ENCODE measurements at places on chromosomes 11 and 22.

DNA sequence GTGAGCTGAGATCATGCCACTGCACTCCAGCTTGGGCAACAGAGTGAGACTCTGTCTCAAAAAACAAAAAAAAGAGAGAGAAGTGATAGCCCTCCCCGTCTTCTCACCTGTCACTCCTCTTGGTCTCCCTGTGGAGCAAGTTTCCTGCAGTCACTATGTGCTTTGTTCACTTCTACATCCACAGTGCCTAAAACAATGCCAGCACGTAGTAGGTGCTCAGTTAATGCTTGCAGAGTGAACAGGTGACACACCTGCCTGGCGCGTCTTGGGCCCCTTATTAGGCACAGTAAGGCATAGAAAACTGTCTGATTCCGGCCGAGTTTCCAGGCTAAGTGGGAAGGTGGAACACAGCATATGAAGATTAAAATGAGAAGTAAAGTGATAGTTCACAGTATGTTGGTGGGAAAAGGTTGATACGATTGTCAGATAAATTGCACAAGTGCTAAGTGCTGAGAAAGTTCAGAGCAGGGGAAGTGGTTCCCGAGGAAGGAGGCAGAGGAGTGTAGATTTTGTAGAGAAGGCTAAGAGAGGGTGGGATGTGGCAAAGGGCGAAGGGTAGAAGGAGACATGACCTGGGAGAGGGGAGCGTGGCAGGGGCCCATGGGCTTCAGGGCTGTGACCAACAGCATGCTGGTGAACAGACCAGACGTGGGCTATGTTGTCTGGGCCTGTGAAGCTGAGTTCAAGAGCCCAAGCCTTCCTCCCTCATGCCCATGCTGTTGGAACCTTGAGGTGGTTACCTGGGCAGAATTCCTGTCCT is 41.9 kb downstream of the BCR start:
- no peak for DNase-seq

DNA sequence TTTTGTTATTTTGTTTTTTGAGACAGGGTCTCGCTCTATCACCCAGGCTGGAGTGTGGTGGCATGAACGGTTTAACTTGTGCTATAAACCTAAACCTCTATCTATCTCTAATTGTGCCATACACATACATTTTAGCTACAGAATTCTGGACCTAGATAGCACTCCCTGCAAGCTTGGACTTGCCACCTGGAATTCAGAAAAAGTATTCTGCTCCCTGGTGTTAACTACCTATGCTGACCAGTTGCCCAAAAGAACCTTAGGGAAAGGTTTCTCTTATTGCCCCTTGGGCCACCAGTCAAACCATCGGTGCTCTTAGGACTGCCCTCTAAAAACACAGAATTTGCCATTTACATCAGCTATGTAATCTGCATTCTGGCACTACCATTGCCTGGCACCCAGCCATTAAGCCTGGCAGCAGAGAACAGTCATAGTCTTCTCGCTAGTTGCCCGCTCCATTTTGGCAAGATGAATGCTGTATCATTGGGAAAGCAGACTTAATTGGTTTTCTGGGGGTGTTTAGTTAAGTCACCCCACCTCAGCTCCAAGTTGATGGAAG is 55.3 kb downstream of the ETS1 start:
- DNase-seq = no peak

- no peak for DNase-seq
These were observed 5.3 kb upstream of the NAP1L4 start for GRCh38 chr11:2997406-2997805.

- DNase-seq = no peak
These were observed 108.8 kb downstream of the TTC28 start for GRCh38 chr22:28570696-28571373.

DNA sequence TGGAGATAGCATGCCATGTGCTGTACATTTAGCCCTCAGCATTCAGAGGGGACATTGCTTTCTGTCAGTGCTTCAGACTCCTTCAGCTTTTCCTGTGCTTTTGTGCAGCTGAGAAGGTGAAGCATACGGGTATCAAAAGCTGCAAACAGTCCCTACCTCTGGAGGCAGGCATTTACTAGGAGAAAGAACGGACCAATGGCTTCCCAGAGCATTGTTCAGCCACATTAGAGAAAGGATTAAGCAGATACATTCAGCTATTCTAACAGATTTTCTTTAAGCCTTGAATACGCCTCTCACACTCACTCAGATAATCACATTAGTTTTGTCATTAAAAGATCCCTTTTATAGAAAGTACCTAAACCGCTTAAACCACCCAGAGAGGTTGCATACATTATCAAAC is 80.7 kb upstream of the FAM181B start:
- no peak for DNase-seq

DNA sequence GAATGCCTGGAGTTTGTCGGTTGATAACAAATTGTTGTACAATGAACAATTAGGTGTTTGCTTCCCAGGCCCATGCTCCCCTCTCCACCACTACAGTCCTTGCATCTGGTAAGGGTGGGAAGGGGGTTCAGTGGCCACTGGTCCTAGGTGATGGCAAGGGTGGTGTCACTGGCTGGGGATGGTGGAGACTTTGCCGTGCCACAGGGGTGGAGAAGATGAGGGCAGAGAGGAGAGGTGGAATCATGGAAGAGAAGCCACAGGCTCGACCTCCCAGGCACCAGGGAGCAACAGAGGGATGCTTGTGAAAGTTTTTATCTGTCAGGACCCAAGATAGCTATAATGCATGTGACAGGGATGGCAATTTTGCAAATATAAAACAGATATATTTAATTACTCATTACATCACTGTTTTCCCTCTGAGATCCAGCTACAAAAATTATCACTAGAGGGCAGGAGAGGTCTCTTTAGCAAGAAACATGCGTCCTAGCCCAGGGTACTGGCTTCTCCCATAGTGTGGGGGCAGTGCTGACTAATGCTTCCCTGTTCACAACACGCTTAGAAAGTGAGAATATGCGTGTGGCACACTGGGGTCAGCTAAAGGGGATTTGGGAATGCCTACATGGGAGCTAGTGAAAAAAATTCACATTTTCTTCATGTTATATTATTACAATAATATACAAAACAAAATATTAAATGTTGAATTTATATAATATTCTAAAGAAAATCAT is 49.0 kb upstream of the AMPD3 start:
- peak; percentile 77 for DNase-seq

- DNase-seq = no peak
These were observed 2.5 kb upstream of the KLHL35 start for GRCh38 chr11:75435571-75435925.

GRCh38 chr11:6237266-6237665 is 1.6 kb upstream of the CNGA4 start:
- no peak for DNase-seq

GRCh38 chr11:123899792-123900191 is 2.2 kb upstream of the OR8D4 start:
- no peak for DNase-seq

- DNase-seq = no peak
These were observed 21.7 kb downstream of the GRAMD4 start for GRCh38 chr22:46641811-46642266.

GRCh38 chr22:33747576-33748180 is 172.6 kb downstream of the LARGE1 start:
- DNase-seq = no peak

GRCh38 chr22:29200901-29201300 is 4.8 kb upstream of the EMID1 start:
- no peak for DNase-seq

- DNase-seq = no peak
These were observed 14.8 kb downstream of the BRD1 start for GRCh38 chr22:49812838-49813237.

- DNase-seq = no peak
These were observed 4.1 kb upstream of the SIK2 start for GRCh38 chr11:111598148-111598547.

DNA sequence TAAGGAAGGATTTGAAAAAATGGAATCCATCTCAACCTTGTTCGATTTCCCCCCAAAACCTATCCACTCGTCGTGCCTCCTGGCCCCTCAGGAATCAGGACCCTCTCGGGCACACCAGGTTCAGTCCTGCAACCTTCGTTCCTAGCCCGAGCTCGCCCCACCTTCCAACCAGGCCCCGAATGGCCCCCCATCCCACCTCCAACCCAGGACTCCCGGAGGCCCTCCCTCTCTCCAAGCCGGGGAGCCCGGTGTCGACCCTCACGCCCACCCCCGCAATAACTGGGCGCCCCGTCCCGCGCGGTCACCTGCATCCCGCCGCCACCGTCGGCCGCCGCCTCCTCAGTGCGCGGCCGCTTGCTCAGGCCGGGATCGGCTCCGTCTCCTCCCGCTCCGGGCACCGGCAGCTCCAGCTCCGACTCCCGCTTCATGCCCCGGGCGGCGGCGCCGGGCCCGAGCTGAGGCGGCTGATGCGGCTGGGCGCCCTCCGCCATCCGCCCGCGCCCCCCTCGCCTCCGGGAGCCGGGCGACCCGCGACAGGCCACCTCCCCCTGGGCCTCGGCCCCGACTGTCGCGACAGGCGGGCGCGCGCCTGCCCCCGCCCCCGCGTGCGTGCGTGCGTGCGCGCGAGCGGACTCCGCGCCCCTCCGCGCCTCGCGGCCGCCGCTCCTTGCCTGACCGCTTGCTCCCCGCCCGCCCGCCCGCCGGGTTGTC is 534 bp downstream of the RBFOX2 start:
- no peak for DNase-seq

DNA sequence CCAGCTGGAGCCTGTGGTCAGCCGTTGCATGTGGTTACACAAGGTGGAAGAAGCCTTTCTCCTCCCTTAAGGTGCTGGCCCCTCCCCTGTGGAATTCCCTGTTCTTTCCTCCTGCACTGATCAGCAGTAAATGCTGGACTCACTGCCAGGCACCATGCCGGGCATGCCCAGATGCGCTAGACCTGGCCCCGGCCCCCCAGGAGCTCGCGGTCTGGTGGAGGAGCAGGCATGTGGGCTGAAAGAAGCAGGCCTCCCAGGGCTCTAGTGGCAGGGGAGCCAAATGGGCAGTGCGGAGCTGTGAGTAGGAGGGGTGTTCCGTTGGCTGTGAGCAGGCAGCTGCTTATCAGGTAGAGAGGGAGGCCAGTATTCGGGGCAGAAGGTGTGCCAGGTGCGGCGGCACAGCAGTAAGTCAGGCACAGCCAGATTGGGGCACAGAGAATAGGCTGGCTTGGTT is 10.2 kb downstream of the DGKZ start:
- DNase-seq = no peak

DNA sequence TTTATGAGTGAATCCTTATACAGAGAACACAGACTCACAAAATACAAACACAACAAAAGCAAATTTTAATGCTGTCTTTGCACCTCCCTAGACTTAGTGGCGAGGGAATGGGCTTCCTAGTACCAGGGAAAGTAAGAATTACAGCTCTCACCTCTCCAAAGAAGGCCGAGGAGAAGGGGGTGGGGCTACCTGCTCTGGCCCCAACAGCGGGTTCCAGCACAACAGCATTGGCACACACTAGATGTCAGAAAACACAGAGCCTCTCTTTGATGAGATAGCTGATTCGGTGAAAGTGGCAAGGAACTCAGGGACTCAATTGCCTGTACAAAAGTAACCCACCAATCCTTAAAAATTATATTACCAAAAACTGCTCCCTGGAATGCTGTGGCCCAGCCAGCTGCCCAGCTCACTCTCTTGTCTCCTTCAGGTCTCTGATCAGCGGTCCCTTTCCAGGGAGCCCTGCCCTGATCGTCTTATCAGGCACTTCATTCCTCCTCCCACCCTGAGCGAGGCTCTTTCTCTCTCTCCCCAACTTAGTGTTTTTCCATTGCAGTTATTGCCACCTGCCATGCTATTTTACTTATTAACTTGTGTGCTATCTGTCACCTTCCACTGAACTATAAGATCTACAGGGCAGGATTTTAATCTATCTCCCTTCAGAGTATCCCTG is 30.7 kb downstream of the SPON1 start:
- DNase-seq = no peak

DNA sequence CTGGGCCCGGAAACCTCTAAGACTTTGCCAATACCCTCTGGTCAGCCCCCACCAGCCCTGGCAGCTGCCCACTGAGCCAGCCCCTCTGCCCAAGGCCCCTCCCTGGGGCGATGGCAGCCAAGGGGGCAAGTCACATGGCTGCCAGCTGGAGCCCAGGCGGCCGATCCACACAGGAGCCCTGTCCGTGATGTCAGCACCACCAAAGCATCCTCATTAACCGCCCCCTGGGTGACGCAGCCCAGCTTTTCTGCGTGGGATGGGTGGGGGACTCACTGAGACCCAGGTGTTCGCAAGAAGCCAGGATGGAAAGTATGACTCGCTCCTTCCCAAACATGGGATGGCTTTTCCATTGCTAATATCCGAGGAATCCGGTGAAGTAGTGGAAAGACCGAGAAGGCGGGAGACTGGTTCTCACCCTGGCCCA is 46.6 kb upstream of the WNT7B start:
- DNase-seq = no peak

GRCh38 chr11:44943696-44944095 is 7.0 kb downstream of the TP53I11 start:
- no peak for DNase-seq

DNA sequence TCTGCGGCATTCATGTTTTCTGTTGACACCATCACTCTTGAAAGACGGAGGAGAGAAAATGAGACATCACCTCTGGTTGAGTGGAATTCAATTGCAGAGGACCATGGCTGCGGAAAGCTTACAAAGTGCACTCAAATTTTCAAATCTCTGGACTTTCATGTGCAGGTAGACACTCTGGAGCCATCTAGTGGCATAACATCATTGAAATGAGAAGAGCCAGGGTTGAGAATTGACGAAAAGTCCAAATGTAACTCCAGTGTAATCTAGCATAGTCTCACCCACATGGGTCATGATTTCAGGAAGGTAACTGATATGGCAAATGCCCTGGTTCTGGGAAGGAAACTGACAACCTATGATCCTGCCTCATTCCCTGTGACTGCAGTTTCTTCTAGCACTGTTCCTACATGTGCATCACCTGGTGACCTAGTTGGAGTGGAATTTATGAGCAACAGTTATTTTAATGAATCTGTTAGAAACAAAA is 687.8 kb downstream of the KCNA4 start:
- DNase-seq = peak; percentile 28

DNA sequence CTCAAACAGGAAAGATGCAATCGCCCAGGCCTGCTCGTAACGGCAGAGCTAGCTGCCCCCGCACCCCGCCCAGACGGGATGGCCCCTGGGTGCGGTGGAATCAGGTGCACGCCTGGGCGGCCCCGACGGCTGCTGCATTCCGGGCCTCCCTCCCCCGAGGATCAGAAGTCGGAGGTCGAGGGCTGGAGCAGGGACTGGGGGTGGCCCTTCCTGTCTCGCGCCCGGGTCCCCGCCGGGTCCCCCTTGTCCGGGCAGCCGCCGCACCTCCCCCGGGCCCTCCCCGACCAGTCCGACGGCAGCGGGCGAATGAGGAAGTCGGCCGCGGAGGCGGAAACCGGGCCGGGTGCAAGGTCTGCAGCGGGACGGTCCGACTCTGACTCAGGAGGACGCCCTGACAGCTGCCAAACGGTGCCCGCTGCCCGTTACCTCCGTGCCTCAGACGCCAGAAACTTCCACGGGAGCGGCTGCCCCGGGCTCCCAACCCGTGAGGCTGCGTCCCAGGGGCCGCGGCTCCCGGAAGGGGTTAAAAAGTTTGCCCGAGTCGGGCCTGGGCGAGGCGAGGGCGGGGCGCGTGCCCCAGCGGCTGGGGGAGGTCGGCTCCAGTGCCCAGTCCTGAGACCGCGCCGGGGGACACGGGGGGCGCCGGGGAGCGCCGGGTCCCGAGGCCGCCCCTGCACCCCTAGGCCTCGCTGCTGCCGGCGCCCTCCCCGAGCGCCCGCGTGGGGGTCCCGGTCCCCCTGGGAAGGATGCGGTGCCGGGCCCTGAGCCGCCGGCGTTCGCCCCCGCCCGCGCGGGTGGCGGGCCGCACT is 663 bp downstream of the MYH9 start:
- no peak for DNase-seq

- no peak for DNase-seq
These were observed 2.4 kb downstream of the GSTT4 start for GRCh38 chr22:24002851-24003250.

Measured in NCI-H1930 (cell line).